ENCODE measurements at places on chromosomes 1 and 21.

DNA sequence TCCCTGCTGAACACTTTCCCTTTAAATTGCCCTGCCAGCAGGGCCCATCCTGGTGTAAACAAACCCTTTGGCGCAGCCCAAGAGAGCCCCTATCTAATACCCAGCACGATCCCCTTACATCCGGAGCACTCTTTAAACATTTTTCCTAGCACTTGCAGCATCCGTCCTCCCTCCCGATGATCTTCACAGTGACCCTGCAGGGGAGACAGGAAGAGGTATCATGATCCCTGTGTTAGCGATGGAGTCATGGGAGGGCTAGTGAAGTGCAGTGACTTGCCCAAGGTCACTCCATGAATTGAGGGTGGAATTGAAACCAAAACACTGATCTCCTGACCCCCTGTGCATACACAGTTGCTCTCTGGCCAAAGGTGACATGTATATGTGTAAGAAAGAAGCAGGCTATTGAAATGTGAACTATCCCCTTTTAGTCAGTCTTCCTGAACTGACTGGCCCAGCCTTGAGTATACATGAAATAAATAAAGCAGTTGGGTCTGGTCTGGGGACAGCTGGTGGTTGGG lies 9.8 kb upstream of the KCNQ4 start:
- DNase-seq = no peak

DNA sequence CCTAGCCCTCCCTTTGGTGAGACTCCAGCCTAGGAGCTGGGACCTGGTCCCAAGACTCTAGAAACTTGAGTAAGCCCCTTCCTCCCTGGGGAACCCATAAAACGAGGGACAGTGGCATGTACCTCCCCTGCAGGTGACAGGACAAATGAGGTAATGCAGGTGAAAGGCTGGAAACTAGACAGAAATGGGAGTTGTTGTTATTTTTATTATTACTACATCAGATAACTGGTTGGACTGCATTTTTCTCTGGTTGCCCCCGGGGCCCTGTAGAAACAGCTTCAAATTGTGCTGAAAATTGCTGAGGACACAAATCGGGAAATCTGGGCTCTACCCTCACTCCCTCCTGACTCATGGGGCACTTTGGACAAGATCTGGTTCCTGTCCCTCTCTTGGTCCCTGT lies 132.3 kb upstream of the WNT4 start:
- no peak for DNase-seq

- no peak for DNase-seq
These were observed 1.6 kb upstream of the ENO1 start for GRCh38 chr1:8879922-8880676.

DNA sequence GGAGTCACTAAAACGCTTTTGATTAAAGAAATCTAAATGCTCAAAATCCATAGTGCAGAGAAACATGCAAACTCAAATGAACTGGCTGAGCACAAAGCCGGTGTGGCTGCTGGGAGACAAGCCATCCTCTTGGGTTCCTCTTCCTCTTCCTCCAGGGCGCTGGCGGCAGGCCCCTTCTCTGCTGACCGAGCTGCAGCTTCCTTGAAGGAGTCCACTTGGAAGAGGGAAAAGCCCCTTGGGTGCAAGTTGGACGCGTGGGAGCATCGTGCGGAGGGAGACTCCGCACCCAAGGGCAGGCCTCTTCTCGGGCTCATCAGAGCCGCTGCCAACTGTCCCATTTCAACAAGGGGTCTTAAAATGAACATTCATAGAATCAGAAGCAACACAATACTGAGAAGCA lies 7.9 kb downstream of the CCNL2 start:
- no peak for DNase-seq

- no peak for DNase-seq
These were observed 419.4 kb downstream of the GPATCH2 start for GRCh38 chr1:217211486-217211885.

DNA sequence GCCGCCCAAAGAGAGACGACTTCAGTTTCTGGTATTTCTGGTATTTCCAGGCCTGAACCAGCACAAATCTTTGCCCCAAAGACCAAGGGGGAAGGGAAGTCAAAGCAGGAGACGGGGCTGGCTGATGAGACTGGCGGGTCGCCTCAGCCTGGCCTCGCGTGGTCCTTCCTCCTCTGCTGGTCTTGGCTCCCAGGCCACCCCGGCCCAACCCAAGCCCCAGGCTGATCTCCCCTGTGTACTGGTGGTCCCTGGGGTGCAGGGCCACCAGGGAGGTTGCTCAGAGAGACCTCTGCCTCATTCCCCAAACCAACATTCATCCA lies 19.9 kb downstream of the WNT4 start:
- DNase-seq = no peak

DNA sequence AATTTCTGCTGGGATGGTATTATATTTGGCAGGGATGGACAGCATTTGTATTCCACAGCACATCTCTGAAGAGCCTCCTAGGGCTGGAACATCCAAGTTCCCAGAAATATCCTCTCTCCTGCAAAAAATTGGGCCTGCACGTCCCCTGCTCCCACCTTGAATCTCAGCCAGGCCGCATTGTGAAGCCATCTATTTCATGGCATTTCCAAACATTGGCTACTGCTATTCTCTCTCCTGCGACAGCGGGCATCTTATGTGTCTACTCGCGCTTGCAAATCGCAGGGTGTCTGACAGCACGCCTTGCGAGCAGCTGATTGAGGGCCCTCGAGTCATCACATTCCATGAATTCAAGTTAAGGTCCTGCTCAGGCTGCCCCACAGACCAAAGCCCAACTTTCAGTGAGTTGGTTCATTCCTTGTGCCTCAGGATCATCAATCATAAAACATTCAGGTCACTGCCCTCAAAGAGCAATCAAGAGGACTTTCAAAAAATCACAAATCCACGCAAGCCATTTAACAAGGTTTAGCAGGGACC lies 15.8 kb downstream of the RGS8 start:
- no peak for DNase-seq

GRCh38 chr1:245986404-245987218 lies 520.5 kb downstream of the SMYD3 start:
- peak; percentile 37 for DNase-seq

DNA sequence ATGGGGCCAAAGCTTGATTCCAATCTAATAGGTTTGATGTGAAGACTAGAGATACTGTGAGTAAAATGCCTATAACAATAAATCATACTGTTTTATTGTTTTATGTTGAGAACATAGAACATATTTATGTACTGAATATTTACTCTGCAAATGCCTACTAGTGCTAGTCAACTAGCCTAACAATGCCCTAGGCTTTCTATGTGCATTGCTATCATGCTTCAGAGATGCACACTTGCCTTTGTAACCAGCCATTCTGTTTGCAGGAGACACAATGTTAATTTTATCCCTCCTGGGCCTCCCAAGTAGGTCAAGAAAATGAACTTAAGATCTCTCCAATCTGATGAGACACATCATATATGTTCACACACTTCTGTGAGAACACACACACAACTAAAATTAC lies 530.8 kb upstream of the BEND5 start:
- DNase-seq = no peak

- DNase-seq = no peak
These were observed 56.5 kb downstream of the SDC3 start for GRCh38 chr1:30852026-30852425.

DNA sequence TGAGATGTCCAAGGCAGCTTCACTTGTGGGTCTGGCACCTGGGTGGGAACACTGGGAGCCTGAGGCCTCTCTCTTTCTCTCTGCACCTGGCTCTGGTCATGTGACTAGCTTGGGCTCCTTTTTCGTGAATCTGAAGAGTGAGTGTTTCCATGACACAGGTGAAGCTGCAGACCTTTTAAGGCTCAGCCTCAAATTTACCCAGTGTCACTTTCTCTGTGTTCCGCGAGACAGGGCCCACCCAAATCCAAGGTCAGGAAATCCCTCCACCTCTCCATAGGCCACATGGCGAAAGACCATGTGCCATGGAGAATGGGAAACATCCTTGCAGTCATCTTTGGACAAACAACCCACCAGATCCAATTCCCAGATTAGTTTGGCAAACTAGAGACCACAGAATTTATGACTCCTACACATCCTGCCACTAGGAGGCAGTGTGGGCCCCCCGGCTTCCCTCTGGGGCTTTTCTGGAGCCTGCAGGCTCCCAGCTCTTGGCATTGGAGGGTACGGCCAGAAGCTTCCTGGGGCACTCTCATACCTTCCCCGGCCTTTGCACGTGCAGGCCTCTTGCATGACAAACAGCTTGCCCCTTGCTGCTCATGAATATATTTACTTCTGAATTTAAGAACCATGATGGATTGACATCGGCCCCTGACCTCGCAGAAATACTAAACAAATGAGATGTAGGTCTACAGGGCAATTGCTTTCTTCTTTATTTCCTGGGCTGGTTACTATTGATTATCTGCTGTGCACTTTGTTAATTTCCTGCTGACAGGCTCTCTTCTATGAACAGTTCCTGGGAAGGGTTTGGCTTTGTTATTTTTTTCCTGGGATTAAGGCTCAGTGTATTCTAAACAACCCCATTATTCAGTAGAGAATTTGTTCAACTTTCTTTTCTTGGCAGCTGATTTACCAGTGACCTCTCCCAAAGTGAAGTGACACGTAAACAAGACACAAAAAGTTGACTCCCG lies 180.7 kb downstream of the KAZN start:
- no peak for DNase-seq

DNA sequence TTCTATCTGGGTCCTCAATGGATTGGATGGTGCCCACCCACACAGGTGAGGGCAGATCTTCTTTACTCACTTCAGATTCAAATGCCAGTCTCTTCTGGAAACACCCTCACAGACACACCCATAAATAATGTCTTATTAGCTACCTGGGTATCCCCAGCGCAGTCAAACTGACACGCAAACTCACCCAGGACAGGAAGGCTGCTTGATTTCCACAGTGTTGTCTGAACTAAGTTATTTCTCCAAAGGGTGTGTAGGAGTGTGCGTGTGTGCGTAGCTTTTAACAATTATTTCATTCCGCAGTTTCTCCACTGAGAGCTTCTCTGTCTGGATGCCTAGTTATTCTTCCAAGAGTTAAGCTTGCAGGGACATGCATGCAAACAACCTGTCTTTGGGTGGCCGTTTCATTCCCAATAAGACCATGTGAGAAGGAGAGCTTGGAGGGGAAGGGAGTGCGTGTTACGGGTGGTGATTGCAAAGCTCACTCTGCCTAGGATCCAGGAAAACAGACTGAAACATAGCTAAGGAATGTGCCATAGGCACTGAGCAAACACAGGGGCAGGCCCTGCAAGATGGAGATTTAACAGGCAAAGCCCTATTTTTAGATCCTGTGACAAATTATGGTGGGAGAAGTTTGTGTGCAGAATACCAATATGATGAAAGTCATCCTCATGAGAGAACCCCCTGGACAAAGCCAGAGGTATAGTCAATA lies 269.7 kb downstream of the DYRK1A start:
- DNase-seq = no peak

DNA sequence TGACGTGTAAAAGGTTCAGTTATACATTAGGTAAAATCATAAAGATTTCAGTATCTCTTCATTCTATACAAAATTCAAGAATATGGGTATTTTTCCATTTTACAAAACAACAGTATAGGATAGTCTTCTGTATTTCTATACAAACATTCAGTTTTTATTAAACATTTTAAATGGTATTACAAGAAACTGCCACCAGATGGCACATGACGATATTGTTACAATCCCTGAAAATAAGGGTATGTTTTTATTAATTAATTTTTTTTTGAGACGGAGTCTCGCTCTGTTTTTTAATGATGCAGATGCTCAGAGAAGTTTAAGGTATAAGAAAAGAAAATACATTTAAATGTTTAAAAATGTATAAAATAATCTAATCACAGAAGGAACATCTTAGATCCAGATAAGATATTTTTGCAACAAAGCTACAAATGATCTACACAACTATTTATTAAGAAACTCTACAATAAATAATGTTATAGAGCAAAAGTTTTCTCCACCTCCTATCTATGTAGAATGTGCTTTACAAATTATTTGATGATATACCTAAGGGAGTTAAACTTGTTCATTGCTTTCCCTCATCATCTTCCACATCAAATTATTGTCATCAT lies 23.5 kb upstream of the RSBN1 start:
- DNase-seq = no peak

DNA sequence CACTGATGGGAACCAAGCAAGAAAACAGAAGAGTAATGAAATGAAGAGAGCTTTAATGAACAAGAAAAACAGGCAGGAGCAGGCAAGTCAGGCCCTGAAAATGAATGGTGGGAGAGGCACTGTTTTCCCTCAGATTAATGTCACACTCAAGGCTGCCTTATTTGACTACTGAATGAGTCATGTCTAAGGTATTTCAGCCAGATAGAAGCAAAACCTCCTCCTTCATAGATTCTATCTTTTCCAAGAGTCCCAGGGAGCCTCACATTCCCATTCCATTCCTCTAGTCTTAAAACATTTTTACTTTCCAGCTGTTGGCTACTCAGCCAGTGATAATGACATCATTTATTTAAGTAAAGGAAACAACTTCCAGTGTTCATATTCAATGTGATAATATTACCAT lies 228.4 kb upstream of the NRIP1 start:
- DNase-seq = peak; percentile 43

DNA sequence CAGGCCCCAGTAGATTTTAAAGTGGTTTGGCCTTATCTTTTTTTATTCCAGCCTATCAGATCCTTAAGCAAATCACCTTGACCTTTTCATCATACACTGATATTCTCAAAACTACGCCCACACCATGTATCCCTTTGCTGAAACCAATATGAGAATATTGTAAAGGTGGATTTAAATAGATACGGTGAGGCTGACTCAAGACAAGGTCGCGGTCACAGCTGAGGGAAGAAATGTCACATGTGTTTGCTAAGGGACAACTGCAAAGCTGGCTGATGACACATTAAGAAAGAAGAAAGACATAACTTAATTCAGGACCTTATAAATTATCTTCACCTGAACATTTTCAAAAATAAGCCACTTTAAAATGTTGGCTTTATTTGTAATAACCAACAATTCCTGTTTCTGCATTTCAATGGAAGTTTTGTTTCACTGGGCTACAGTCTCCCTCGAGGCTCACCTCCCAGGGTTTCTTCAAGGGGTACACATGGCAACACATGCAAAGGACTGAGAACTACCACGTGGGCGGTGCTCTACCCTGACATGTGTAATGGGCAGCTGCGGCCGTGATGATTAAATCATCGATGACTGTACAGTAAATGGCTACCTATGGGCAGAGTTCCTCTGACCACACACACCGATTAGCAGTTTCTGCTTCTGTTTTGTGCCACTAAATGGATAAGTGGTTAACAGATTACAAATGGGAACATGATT lies 189.5 kb downstream of the SIPA1L2 start:
- no peak for DNase-seq

DNA sequence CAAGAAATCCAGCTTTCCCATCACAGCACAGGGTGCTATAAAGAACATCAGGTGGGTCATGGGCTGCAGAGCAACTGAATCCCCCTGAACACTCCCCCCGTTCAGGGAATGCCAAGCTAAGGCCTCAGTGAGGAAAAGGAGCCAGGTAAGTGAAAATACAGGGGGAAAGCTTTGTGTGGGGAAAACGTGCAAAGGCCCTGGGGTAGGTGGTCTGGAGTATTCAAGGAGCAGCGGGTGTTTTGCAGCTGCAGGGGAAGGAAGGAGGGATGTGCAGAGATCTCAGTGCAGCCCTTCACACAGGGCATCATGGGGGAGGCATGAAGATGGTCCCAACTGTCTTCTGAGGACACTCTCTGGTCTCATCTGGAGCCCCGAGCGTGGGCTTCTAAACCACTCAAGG lies 119.2 kb downstream of the ETS2 start:
- no peak for DNase-seq
